ENCODE measurements at places on chromosomes 6 and 20.

DNA sequence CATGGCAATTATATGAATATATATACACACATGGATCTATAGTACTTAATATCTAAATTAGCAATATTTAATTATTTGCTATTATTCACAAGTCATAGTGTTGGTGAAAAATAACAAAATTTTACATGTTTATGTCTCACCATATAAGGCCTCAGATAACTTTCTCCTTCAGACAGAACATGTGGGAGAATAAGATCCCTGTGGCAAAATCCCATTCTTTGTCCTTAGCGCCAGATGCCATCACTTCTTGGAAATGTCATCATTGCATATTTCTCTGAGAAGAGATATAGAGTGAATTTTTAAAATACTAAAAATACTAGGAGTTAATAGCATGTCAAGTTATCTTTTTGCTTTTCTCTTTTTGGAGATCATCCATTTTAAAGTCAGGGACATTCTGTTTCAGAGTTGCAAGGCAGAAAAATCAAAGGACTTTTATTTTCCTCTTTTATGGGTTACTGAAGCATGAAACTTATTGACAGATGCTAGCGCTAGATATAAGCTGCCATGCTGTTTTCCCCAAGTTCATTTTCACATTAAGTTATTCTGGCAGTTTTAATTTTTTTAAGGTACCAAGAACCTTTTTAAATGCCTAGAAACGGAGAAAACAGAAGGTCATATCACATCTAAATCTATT is 30.4 kb upstream of the STXBP5 start:
- no peak for DNase-seq

DNA sequence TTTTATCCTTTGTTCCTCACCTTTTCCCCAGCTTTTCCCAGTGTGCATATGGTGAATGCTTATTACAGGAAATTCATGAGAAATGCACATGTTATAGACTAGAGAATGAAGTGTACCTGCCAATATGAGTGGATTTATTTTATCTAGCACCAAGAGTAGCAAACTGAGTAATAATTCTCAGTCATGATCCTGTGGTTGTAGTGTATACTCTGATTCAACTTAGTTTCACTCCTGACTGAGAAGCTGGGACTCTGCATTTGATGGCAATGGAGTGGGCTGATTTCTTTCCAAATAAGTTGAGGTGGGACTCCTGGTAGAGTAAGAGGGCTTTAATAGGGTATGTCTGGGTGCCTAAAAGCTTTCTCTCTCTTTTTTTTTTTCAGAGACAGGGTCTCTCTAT is 4.0 kb downstream of the ABT1 start:
- no peak for DNase-seq

DNA sequence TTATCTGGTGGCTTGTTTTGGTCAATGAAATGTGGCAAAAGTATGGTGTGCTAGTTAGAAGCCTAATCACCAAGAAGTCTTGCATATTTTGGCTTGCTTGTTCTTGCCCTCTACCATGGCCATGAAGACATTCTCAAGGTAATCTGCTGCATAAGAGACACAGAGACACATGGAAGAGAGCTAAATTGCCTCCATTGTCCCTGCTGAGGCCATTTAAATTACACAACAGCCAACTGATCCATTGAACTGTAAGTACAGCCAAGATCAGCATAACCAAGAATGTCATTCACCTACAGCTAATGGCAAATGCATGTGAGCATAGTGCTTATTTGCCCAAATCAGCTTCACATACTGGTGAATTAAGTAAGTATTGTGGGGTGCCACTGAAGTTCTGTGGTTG is 603.8 kb downstream of the FRK start:
- DNase-seq: no peak

GRCh38 chr20:63342561-63343459 is 18.3 kb downstream of the CHRNA4 start:
- DNase-seq: no peak

DNA sequence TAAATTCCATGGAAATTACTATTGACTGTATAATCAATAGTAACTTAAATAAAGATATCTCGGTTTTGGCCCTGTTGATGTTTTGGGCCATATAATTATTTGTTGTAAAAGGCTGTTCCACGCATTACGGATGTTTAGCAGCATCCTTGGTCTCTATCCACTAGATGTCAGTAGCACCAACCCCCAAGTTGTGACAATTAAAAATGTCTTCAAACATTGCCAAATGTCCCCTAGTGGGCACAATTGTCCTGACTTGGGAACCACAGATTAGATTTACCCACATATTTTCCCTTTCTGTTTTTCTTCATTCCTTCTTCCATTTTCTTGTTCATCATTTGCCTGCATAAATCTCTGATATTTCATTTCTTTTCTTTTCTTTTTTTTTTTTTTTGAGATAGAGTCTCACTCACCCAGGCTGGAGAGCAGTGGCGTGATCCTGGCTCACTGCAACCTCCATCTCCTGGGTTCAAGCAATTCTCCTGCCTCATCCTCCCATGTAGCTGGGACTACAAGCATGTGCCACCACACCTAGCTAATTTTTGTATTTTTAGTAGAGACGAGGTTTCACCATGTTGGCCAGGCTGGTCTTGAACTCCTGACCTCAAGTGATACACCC is 13.6 kb upstream of the WFDC8 start:
- DNase-seq: peak; percentile 19

DNA sequence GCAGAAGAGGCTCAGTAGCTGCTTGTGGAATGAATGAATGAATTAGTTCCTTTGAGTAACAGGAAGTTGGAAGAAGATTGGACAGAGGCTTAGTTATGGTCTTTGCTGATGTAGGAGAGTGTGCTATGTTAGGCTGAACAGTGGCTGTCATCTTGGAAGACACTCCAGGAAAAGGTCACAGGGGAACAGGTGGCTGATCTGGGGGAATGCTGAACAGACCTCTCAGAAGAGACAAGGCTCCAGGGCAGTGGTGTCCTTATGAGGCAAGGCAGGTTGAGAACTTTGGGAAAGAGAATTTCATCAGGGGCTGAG is 62.3 kb downstream of the UTRN start:
- DNase-seq: no peak

GRCh38 chr6:106204961-106205360 is 118.8 kb downstream of the PRDM1 start:
- no peak for DNase-seq

DNA sequence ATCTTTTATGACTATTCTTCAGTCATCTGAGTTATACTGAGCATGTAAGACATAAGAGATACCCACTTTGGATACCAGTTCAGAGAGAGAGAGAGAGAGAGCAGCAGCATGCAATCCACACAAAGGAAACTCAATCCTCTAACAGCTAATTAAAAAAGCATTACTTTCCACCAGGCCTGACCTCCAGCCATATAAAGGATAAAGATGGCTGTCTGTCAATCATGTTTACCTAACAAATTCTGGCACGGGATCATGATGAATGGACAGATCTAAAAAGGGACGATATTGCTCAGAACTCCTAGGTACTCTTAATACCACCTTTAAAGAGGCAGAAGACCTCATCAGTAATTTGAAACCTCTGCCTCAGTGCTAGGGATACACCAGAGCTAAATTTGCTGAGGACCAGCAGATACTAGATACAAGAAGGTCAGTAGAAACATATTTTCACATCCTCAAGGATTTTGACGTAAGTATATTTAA is 159.2 kb downstream of the RPS12 start:
- no peak for DNase-seq

- no peak for DNase-seq
Observed at GRCh38 chr6:74145931-74146330, 449.9 kb downstream of the CD109 start.

Data from NCI-H1930 (cell line).